ENCODE measurements at places on chromosomes 13 and 19. TPM values are rescaled to one million over a fixed set of nuclear protein-coding genes. Genes with fewer than 3 reads are reported as not detected.

DNA sequence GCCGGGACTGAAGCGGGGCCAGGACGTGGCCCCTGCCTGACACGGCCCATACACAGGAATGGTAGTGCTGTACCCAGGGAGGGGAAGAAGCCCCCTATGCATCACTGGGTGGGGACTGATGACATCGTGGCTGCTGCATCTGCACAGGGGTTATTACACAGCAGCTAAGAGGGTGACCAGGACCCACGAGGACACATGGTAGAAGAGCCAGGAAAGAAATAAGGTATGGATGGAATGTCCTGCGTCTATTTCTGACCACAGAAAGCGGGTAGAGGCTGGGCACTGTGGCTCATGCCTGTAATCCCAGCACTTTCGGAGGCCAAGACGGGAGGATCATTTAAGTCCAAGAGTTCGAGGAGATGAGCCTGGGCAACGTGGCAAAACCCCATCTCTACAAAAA, 24.1 kb downstream of the DCAF15 start:
- no peak for DNase-seq

DNA sequence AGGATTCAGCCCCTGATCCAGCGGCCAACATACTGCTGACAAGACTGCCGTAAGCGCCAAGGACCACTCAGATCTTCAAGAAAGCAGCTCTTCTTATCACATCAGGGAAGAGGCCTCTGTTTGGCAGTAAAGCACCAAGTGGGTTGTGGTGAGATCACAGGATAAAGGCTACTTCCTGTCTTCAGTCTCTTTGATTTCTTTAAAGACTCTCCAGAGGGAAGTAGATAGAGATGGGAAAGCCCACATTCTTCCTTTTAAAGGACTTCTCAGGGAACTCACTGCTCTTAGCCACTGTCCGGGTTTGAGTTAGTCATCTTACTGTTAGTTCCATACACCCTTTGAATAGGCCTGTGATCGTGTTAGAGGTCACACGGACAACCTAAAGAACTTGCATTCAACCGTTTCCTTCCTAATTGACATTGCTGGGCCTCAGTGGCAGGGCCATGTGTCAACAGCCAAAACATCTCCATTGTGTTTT, 47.2 kb upstream of the POMP start:
- DNase-seq, result no peak

CCL25 gene
- total RNA-seq, result not detected

DNA sequence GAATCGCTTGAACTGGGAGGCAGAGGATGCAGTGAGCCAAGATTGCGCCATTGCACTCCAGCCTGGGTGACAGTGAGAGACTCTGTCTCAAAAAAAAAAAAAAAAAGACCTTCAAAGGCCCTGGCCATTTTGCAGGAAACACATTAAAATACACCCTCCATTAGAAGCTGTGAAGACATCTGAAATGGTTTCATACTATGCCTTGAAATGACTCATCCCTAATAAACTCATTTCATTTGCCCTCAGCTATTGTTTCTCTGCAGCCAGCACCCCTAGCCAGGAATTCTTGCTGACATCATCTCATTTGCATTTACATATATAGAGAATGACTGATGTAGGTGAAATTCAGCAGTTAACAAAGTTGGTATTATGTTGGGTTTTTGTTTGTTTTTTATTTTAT, 8.7 kb downstream of the EML2 start:
- no peak for DNase-seq

DNA sequence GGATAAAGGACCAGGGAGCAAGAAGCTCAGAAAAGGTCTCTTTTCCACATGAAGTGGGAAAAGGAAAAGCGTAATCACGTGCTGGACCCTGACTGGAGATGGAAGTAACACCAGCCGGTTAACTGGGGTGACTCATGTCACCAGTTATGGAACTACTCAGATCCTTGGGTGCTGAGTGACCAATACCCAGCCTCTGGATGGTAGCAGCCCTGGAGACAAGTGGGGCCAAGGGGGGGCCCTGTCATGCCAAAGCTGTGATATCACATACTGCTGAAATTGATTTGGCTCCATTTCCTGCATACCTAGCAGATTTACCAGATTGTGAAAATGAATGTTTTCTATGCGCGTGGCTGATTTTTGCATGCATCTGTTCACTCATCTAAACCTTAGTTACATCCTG, 158.9 kb downstream of the ZIC5 start:
- no peak for DNase-seq

PEAK3 gene
- total RNA-seq, result 0.19 TPM

- no peak for DNase-seq
These were observed 482.0 kb downstream of the PCDH20 start for GRCh38 chr13:60933638-60934037.

- no peak for DNase-seq
These were observed 33.1 kb downstream of the CAPN12 start for GRCh38 chr19:38710928-38711725.
